ENCODE measurements at places on chromosomes 5 and 9. TPM values are rescaled to one million over a fixed set of nuclear protein-coding genes. Genes with fewer than 3 reads are reported as not detected.

- DNase-seq = no peak
These were observed 13.4 kb upstream of the TNIP1 start for GRCh38 chr5:151094030-151094851.

GRCh38 chr5:57692582-57693487 is 210.2 kb upstream of the ACTBL2 start:
- no peak for DNase-seq

DNA sequence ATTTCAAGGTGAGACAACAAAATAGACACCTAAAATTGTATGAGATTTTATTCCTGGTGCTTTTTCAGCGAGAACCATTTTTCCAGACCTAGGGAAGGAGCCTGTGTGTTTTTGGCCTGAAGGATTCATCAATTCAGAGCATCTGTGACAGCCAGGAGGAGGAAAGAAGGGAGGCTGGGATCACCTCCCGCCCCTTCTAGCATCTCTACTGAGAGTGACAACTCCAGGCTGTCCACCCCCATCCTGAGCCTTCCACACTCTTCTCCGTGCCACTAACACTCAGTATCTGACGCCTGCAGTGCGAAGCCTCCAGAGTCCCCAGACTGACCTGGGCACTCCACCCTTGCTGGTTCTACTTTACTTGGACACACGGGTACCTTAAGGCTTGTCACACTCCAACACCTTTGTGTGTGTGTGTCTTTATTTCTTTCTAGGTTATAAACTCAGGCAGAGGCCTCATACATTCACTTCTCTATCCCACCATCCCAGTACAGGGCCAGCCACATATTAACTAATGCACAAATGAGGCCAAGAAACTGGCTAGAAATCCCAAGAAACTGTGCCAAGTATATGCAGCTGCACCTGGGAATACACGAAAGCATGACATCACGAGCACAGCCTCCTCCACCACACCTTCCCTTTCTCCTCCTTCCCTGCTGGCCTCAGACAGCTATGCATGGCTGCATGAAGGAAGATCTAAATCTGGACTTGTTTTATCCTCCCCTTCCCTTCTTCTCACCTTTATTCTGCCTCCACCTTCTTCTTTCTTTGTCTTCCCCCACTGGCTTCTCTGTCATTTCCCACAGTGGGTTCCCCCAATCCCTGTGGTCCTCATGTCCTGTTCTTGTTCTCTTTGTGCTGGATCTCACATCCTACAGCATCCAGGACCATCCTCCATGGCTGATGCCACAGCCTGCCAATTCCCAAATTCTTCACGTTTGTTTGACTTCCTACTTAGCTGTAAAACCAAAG is 16.0 kb downstream of the S1PR3 start:
- no peak for DNase-seq

The DHX29 gene
- 28.3 TPM for total RNA-seq

Measured in mesenteric fat pad (tissue), 1 donor.